ENCODE measurements at places on chromosomes 7 and 10.
A peak's percentile ranks its signal among the peaks of the same experiment; 100 is the strongest.

DNA sequence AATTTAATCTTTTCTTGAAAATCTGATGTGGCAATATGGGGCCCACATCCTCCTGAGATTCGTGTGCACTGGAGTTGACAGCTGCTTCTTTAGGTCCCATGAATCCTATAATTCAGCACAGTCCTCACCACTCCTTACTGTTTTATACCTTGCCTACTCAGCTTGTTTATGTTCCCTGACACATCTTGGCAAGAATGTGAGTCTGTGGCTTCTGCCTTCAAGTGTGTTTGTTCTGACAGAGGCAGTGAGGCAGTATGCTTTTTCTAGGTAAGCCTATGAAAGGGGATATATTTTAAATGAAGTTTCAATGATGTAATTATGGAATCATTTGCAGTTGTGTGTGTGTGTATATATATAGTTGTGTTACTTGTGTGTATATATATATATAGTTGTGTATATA is 106.4 kb downstream of the AMPH start:
- no peak for DNase-seq

- DNase-seq = no peak
Observed at GRCh38 chr7:36712015-36712414, 12.3 kb downstream of the AOAH start.

- no peak for DNase-seq
Observed at GRCh38 chr7:101216860-101217387, 457 bp downstream of the PLOD3 start.

GRCh38 chr7:30764030-30764975 is 6.9 kb upstream of the MINDY4 start:
- no peak for DNase-seq

- DNase-seq = peak; percentile 78
Observed at GRCh38 chr7:44847509-44847919, 373 bp downstream of the H2AZ2 start.

- DNase-seq = no peak
Observed at GRCh38 chr10:54139819-54140428, 661.1 kb downstream of the PCDH15 start.

DNA sequence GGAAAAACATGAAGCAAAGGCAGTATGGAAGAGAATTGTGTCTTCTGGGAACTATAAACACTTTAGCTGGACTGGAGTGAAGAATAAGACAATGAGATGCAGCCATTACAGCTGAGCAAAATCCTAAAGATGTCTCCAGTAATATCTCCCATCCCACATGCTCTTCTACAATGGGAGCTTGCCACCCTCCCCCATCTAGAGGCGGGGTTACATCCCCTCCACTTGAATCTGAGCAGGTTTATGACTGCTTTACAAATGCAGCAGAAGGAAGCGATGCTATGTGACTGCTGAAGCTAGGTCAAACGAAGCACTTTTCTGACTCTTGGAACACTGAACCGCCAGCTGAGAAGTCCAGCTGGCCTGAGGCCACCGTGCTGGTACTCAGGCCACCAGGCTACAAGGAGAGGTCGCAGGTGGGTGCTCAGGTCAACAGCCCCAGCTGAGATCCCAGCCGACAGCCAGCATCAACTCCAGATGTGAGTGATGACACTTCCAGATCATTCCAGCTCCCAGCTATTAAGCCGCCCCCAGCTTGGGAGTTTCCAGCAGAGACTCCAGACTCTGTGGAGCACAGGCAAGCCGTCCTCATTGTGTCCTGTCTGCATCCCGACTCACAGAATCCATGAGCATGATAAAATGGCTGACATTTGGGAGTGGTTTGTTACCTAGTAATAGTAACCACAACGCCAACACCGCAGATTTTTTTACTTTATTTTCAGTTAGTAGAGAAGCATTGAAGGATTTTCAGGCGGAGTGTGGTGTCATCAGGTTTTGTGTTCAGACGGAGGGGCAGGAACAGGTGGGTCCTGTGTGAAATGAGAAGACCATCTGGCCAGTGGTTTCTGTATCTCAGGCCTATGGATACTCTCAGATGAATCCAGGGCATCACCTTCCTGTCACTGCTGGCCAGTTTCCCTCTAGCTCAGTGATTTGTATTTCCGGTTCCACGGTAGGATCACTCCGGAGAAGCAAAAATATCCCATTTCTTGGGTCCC is 89.3 kb downstream of the NPY start:
- no peak for DNase-seq

DNA sequence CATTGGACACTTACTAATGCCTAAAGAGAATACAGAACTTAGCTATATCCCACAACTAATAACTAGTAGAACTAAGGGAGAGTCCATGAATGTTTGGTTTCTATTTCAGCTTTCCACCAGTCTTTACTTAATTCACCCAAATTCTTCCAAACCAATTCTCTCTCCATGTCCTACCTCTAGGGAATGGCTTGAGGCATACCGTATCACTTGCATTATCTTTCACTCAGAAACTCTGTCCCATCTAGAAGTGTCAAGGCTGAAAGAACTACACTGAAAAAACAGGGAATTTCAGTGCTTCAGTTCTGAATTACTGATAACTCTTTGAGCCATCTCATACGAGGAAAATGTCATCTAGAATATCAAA is 758 bp downstream of the TMEM168 start:
- DNase-seq = no peak

DNA sequence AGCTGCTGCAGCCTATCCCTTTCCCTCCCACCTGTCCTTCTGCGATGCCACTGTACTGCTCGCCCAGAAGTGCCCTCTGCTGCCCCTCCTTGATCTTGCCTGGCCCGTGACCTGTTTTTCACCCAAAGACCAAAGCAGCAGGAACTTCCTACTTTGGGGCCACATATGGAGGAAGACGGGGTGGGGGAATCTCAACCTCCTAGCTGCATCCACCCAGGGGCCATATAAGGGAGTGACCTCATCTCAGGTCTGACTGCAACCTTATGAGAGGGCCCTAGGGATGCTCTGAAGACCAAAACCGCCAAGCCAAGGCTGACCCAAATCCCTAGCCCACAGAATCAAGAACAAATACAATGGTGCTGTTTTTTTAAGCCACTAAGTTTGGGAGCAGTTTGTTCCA is 15.7 kb downstream of the PRKCQ start:
- no peak for DNase-seq

DNA sequence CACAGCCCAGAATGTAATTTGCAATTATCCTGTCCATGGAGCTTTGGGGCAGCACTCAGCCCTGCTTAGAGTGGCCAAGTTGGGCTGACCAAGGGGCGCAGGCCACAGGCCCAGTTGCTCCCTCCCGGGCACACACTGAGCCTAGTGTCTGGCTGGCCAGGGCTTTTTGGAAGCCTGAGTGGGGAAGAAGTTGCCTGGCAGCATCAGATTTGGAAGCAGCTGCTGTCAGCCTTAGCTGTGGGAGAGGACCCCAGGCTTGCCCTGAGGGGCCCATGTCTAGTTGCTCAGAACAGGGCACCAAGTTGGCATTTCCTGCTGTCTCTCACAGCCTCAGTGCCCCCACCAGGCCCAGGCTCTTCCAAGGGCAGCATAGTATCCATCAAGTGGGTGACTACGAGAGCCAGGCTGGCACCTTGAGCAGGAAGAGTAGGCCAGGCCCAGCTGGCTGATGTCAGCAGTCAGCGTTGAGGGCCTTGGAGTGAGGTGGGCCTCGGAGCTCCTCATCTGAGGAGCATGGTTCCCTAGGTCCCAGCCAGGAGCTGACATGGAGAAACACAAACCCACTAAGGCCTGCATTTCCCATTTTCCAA is 14.4 kb downstream of the ANTXRL start:
- DNase-seq = no peak

DNA sequence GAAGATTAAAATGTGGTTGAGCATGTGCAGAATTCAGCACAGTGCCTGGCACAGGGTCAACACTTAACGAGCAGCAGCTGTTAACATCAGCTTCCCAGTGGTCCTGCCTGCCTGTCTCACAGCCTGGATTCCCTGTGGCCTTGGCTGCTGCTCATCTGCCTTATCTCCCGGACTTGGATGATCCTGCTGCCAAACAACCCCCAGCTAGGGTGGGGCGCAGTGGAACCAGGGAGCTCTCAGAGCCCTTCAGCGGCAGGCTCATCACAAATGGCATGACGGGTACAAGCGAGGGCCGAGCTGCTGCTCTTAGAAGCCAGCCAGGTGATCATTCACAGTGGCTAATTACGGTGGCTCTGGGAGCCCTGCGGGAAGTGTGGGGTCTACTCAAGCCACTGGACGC is 13.0 kb upstream of the SMARCD3 start:
- DNase-seq = no peak

DNA sequence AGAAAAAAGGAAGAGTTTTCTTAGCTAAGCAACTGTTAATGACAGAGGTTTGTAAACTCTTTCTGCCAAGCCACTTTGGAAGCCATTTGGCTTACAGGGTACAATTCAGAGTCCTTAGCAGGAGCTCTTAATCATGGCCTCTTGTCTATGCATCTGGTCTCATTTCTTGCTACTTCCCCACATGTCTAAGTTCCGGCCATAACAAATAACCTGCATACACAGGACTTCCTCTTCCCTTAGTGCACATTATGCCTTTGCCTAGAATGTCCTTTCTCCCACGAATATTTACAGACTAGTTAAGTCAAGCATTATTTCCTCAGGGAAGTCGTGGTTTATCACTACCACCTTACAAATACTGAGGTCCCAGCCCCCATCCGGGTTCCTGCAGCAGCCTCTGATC is 8.6 kb upstream of the UPF2 start:
- DNase-seq = no peak

Data from left renal pelvis (tissue), 4 donors.